ENCODE measurements at places on chromosomes 4 and X.

DNA sequence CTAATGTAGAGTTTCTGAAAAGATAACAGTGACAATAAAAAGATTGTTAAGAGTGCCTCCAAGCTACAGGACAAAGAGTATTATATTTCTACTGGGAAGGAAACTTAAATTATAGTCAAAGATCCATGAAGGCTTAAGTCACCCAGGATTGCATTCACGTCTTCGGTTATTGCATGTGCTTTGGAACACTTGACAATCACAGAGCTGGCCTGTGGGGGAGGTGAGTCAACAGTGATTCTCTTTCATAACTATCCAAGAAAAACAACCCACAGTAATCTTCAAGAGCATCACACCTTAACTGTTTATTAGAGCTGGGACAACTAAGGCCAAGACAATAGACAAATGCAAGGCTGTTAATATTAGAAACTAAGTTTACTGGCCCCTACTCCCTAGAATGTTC, 40.3 kb downstream of the PDGFC start:
- DNase-seq = no peak

GRCh38 chr4:103076747-103077347, at the start of gene SLC9B2:
TSS of gene SLC9B2 (minus strand) at chr4:103076761. CDS start at chr4:103067550, 9,211 bp downstream.
- peak; percentile 69 for DNase-seq

DNA sequence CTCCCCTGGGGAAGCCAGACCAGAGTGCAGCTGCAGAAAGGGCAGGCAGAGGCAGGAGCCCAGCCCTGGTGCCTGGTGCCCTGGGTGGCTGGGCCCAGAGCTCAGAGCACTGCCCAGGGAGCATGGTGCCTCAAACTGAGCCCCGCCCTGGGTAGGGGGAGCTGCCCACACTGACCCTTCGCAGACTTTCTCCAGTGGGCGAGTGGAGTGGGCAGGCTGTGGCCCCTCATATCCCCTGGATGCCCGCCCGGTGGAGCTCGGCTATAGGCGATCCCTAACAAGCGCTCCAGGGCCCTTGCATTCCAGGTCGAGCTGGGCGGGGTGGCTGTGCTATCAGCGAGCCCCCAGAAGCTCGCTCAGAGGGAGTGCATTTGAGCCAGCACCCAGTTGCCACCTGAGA, 17.1 kb upstream of the ADRA2C start:
- DNase-seq = no peak

DNA sequence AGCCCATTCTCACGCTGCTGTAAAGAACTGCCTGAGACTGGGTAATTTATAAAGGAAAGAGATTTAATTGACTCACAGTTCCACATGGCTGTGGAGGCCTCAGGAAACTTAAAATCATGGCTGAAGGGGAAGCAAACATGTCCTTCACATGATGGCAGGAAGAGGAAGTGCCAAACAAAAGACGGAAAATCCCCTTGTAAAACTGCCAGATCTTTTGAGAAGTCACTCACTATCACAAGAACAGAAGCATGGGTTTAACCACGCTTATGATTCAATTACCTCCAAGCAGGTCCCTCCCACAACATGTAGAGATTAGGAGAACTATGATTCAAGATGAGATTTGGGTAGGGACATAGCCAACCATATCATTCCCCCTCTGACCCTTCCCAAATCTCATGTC, 335.5 kb downstream of the IL15 start:
- peak; percentile 10 for DNase-seq

GRCh38 chr4:7947927-7948326, 8.3 kb upstream of the AFAP1 start:
- DNase-seq = no peak

DNA sequence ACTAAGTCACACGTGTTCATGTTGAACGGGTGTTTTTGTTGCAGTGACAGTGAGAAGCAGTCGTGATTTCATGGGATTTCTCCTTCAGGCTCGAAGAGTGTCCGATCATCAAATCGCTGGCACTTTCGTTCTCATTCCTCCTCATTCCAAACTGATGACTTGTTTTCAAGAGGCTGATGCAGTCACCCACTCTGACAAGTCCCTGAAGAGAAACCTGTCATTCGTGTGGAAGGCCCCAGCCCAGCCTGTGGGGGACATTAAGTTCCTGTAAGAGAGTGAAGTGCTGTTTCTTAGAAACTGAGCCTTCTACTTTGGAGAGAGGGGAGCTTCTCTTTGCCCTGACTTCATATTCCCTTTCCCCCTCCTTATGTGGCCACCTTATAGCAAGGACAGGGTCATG, 8.0 kb downstream of the REELD1 start:
- DNase-seq = no peak

DNA sequence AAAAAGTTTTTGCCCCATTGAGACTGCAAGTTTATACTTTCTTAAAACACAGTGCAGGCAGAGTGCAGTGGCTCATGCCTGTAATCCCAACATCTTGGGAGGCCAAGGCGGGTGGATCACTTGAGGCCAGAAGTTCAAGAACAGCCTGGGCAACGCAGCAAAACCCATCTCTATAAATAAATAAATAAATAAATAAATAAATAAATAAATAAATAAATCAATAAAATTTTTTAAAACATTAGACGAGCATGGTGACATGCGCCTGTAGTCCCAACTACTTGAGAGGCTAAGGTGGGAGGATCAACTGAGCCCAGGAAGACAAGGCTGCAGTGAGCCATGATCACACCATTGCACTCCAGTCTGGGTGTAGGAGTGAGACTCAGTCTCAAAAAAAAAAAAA, 213.3 kb downstream of the LRBA start:
- DNase-seq = no peak

GRCh38 chr4:181548873-181549575, 694.2 kb upstream of the TENM3 start:
- no peak for DNase-seq

DNA sequence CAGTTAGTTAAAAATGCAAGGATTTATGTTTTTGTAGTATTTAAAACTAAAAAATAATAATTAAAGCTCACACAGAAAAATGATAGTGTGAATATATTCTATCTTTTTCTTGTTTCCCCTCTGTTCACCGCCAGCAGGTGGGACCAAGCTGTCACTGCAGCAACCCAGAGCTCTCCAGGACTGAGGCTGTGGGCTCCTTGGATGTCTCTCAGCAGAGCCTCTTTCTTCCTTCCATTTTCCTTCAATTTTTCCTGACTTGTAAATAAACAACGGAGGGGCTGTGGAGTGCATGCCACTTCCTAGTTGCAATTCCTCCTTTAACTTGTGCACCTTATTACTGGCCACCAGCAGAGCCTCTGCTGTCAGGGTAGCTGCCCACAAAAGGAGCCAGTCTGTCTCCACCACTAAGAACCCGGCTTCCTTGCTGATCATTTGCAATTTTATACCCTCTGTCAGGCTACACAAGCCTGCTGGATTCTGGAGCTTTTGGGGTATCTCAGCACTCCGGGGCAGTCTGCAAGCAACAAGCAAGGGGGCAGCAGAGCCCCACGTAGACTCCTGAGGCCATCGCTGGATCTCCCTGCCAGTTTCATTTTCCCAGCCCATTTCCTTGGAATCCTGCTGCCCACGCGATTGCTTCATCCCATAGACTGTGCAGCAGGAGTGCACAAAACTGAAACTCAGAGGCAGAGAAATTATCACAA, 1467.4 kb downstream of the C4orf33 start:
- DNase-seq = no peak

GRCh38 chrX:133215747-133216146, 2.4 kb downstream of the TFDP3 start:
- DNase-seq = no peak

- DNase-seq = no peak
These were observed 166.5 kb downstream of the MAML3 start for GRCh38 chr4:139987502-139987850.

DNA sequence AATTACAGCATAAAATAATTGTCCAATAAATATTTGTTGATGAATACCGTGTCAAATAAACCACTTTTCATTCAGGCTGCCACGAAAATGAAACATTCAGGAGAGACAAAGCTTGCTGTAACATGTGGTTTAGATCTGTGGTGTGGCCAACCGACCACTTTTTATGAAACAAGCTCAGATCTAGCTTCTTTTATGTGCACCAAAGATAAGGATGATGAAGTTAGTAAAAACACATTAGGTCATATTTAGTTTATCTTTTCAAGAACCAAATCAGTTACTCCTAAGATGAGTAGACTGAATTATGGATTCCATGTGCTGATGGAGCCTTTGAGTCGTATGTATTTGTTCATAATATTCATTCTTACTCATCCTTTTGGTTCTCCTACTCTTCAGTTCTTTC, 35.8 kb downstream of the STOX2 start:
- peak; percentile 33 for DNase-seq

GRCh38 chr4:98909646-98910401, 19.1 kb downstream of the EIF4E start:
- no peak for DNase-seq

DNA sequence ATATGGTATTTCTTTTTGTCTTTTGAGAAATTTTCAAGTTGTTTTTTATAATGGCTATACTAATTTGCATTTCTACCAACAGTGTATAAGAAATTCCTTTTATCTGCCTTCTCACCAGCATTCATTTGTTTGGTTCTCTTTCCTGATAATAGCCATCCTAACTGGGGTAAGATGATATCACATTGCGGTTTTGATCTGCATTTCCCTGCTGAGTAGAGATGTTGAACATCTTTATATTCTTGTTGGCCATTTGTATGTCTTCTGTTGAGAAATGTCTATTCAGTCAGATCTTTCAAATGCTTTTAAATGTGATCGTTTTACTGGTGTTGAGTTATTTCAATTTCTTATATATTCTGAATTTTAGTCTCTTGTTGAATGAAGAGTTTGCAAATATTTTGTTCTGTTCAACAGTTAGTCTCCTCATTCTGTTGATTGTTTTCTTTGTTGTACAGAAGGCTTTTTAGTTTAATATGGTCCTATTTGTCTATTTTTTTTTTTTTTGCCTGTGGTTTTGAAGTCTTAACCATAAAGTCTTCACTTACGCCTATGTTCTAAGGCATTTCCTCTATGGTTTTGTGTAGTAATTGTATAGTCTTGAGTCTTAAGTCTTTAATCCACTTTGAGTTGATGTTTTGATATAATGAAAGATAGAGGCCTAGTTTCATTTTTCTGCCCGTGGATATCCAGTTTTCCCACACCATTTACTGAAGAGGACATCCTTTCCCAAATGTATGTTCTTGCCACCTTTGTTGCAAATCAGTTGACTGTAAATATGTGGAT, 1566.9 kb downstream of the STIM2 start:
- no peak for DNase-seq

- DNase-seq = no peak
These were observed 47.1 kb downstream of the PCDH7 start for GRCh38 chr4:30767147-30767845.

DNA sequence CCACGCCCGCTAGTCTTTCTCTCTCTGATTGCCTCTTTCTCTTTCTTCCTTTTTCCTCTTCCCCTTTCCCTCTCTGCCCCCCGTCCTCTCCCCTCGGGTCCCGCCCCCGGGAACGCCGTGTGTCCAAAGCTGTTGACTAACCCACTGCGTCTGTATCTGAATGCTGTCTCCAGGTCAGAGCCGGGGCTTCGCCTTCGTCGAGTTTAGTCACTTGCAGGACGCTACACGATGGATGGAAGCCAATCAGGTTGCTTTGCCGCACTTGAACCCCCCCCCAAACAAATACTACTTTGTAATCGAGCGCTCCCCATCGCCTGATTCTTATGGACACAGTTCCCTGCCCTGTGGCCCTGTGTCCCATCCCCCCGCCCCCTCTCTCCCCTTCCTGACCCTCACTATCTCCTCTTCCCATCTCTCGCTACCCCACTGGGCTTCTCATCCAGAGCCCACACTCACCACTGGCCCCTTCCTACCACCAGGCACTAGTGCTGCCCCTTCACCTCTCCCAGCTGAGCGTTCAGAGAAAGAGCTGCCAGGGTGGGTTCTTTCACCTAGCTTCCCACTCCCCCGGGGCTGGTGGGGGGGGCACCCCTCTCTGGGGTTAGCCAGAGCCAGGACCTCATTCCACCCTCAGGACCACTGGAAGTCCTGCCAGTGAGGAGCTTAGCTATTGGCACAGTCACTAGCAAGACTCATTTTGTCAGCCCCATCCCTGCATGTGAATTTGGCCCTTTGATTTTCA, 18.6 kb upstream of the UBA1 start:
- DNase-seq = no peak

GRCh38 chr4:171714791-171715454, 98.3 kb upstream of the GALNTL6 start:
- no peak for DNase-seq

GRCh38 chr4:118798658-118799057, 37.3 kb downstream of the SEC24D start:
- DNase-seq = no peak

All from common myeloid progenitor, CD34-positive (primary cell).